ENCODE measurements at places on chromosomes 4 and X.
A peak's percentile ranks its signal among the peaks of the same experiment; 100 is the strongest.

GRCh38 chr4:11532138-11532537 lies 103.4 kb upstream of the HS3ST1 start:
- no peak for DNase-seq

DNA sequence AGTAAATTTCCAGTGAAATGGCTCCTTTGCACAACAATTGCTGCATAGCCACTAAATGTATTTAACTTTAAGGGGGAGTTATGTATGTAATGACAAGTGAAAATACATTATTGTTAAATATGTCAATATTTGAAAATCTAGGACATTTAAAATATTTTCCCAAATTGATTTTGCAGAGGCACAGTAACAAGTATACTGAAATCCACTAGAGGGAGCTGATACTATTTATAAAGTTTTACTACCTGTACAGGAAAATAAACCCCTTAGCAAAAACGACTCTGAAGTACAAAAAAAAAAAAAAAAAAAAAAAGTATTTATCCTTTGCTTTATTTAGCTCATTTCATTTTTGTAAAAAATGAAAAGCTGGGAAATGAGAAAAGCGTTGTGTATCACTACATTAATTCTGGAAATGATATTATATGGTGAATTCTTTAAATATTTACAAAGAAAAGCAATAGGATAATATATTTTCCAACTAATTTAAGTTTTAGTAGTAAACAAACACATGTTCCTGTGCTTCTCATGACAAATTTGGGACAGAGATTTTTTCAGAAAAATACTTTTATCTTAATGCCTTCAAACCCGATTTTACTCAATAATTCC lies 727.7 kb downstream of the DMD start:
- DNase-seq, result no peak

- peak; percentile 55 for DNase-seq
Observed at GRCh38 chr4:153497091-153497531, 31.0 kb downstream of the TMEM131L start.

DNA sequence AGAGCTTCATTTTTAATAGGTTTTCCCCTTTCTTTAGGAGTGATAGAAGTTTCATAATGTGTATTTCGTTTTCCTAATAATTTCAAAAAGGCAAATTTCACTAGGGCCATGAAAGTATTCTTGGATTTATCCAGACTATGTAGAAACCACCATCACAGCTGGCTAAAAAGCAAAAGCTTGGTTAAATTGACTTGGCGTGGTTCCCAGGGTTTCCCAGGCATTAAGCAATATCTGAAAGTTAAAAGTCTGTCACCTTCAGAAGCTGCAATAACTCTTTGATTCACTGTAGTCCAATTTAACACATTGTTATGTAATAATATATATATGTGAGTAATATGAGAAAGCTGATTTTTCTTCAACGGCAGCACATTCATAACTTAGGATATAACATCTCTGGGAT lies 38.3 kb downstream of the NDNF start:
- DNase-seq, result no peak

DNA sequence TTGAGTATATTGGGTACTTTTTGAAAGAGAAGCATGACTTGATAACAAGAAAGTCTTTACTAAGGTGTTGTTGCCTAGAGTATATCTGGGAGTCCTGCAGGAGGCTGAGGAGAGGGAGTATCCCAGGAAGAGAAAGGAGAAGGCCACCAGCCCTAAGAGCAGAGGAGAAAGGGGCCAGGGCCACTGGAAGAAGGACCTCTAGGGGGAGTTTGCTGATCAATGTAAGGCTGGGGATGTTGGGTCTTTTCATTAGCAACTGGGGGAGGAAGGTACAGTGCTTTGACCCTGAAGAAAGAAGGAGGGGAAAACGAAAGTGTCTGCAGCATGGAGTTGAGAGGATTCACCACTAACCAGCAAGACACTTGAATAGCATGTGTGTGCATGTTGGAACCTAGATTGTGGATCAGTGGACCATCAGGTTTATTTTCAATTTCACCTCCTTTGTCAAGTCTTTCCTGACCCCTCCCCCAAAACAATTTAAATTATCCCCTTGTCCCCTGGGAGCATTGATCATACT lies 4.5 kb downstream of the SMIM9 start:
- DNase-seq, result no peak

DNA sequence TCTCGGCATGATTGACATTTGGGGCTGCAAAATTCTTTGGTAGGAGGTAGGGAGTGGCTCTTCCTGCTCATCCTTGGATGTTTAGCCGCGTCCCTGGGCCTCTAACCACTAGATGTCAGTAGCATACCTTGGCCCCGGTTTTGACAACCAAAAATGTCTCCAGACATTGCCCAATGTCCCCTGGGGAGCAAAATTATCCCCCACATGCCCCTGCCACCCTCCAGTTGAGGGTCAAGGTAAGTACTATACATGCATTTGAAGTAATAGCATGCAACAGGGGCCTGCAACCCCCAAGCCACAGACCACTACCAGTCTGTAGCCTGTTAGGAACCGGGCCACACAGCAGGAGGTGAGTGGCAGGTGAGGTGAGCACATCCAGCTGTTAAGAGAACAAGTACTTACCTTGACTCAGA lies 17.6 kb upstream of the KIAA1210 start:
- DNase-seq, result no peak

DNA sequence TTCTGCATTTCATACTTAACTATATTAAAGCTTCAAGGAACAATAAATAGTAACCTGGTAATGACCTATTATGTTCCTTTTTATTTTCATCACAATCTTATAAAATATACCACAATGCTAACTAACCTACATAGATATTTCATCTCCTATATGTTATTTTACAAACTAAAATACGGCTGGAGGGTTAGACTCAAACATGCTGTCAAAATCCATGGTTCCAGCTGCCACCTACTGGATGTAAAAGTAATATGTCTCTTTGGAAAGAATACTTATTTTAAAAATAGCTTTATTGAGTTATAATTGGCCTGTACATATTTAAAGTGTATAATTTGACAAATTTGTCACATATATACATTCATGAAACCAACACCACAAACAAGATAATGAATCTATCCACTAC lies 15.0 kb downstream of the RGN start:
- DNase-seq, result no peak

DNA sequence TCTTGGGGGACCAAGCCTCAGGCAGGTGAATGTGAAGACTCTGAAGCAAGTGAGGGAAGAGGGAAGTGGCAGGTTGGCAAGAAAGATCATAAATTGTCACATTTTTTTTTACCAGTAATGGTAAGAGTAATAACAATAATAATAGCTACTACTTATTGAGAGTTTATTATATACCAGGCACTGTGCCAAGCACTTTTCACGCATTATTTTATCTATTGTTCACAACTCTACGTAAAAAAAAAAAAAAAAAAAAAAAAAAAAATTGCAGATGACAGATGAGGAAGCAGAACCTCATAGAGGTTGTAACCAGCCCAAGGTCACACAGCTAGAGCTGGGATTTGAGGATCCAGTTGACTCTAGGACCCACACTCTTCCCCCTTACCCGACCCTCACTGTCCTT lies 40.9 kb downstream of the TSC22D3 start:
- DNase-seq, result no peak

DNA sequence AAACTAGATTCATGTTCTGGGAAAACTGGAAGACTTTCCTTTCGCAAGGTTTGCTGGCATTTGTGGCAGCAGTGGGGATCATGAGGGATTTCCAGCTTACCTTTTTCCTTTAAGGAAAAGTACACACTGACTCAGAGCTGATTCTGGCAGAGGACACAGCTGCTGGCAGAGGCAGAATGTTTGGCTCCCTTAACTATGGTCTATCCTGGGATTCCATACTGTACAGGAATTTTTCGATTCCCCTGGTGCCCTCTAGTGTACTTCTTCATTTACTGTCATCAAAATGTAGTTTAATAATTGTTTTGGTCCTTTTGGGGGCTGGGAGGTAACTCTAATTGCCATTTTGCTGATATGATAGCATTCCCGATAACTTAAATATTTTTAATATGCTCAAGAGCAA lies 152.7 kb downstream of the GABRG1 start:
- DNase-seq, result no peak

DNA sequence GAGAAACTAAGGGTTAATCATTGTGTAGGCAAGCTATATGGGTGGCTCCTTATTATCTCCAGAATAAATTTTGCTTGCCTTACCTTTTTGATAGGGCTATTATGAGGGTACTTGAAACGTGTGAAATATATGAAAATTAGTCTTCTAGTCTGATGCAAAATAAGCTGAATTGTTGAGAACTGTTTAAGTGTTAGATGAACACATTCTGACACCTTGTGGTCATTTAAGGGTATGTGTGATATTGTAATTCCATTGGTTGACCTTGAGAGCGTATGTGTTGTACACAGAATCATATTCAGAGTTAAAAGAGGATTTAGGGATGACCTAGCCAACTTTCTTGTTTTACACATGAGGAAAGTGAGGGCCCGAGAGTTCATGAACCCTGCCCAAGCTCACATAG lies 44.6 kb upstream of the LINC00632 start:
- no peak for DNase-seq

GRCh38 chrX:119757979-119758730 lies at the start of gene SOWAHD:
SOWAHD (plus strand) TSS chrX:119758588; CDS start chrX:119758668, 80 bp downstream.
- DNase-seq, result no peak

DNA sequence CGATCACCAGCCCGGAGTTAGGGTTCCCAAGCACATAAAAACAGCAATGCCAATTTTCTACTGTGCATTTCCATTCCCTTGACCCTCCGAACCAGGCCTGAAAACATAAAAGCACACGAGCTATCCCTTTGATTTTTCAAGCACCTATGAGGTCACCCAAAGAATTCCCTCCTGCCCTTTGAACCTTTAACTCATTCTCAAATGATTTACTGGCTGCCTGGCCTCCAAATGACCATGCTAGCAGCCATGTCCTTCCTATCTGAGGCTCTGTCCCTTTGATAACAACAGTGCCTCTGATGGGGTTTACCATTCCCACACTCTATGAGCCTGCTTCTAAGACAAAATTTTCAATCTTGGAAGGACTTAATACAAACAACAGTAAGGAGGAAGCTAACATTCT lies 15.2 kb downstream of the SHROOM4 start:
- no peak for DNase-seq

GRCh38 chrX:1385253-1386223 lies 6.4 kb downstream of the SLC25A6 start:
- no peak for DNase-seq

DNA sequence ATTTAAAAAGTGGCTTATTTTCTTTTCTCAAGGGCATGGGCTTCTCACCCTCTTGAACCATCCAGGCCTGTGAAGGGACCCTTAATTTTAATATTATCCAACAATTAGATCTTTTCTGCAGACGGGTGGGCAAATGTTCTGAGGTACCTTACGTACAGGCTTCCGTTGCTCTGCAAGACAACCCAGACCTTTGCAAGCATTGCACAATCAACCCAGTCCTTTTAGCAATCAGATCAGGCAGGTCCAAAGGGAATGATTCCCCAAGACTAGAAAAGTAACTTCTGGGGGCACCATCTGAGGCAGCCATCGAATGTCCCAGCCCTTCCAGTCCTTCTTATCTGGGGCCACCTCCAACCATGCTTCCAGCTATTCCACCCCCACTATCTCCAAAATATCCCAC lies 67.3 kb upstream of the TACR3 start:
- DNase-seq, result no peak

- no peak for DNase-seq
Observed at GRCh38 chr4:112182604-112183003, 37.4 kb downstream of the FAM241A start.

GRCh38 chrX:413322-414201 lies 26.9 kb upstream of the PPP2R3B start:
- no peak for DNase-seq

DNA sequence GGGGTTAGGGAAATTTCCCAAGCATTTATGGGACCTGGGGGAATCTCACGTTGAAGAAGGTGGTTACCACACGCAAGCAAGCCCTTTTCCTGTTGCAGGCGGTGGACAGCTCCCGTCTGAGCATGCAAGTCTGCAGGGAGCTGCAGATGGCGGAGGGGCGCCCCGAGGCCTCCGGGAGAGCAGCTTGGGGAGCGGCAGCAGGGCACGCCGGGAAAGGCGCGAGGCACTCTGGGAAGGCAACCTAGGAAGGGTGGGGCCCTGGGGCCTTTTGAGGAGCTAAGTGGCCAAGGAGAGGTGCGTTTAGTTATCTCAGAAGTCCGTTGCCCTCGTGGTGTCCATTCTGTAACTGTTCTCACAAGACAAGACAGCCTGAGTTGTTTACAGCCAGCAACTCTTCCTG lies 57.0 kb upstream of the SLC25A4 start:
- no peak for DNase-seq

- DNase-seq, result no peak
Observed at GRCh38 chr4:26176598-26177149, 144.1 kb upstream of the RBPJ start.

DNA sequence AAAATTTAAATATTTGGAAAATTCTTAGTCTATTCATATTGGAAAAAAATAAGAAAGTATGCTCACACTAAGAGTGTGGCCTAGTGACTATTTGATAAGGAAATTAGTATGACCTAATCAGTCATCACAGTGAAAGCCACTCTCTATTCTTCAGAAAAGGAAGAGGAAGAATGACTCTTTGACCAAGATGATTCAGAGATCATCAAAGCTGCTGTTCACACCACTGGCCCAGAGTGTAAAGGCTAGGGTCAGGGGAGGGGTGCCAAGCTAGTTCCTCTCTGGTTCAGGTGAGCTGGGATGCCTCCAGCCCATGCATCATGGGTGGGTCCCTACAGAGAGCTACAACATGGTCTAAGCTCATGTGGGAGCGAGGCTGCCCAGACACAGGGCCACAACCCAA lies 396.9 kb upstream of the NDST3 start:
- no peak for DNase-seq

- no peak for DNase-seq
Observed at GRCh38 chr4:30767147-30767845, 47.1 kb downstream of the PCDH7 start.

DNA sequence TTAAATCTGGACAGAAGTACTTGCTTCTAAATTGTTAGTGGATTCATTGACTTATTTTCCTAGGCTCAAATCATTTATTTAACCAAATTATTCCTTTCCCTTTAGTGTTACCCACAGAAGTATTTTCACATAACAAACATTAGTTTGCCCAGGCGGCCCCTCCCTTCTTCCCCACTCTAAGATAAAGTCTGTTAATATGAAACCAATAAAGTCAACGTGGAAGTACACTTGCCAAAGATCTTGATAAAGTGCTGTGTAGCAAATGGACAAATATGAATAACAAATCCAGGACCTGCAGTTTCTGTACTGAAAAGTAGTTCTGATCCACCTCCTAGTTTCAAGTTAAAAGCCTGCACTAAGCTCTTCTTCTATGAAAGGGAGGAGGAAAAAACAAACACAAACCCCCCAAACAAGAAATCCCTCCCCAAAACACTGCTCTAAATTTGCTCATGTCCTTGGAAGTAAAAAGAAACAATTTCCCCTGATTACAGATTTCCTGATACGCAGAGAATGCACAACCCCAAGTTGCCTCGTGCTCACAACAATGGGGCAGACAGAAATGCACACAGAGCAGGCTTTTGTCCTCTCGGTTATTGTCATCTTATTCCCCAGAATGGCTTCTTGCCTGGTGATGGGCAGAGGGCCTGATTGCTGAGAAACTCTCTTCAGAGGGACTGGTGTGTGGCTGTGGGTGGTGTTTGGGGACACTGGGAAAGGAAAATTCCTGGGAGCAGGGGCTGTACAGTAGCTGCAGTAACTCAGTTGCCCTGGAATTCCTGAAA lies 23.2 kb downstream of the TMSB4X start:
- no peak for DNase-seq
